ENCODE measurements at places on chromosomes 11 and 22.

GRCh38 chr11:15367695-15368094 is 253.0 kb downstream of the INSC start:
- DNase-seq: no peak

- DNase-seq: no peak
Observed at GRCh38 chr22:17733466-17733865, 40.8 kb downstream of the BID start.

GRCh38 chr11:130852589-130852988 is 63.7 kb downstream of the SNX19 start:
- no peak for DNase-seq

GRCh38 chr22:23763579-23763945 is 772 bp downstream of the C22orf15 start:
- DNase-seq: peak; percentile 71

- DNase-seq: no peak
Observed at GRCh38 chr11:111012491-111012890, 233.0 kb upstream of the POU2AF2 start.

DNA sequence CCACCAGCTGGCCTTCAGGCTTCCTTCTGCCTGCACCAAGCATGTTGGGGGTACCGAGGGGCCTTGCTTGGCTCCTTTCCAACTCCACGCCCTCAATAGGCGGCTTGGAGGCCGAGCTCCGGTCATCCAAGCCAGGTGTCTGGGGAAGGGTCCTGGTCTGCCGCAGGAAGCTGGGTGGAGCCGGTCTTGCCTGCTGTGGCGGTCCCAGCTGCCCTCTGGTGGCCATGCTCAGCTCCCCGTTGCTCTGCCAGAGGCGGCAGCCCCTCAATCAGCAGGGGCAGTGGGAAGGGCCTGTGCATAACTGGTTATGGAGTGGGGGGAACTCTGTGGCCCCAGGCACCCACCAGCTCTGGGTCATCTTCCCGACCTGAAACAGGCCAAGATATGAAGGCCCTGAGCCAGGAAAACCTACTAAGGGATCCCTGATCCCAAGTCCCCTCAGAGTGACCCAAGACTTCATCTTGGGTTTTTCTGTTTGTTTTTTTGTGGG is 3.2 kb downstream of the ARVCF start:
- peak; percentile 39 for DNase-seq

DNA sequence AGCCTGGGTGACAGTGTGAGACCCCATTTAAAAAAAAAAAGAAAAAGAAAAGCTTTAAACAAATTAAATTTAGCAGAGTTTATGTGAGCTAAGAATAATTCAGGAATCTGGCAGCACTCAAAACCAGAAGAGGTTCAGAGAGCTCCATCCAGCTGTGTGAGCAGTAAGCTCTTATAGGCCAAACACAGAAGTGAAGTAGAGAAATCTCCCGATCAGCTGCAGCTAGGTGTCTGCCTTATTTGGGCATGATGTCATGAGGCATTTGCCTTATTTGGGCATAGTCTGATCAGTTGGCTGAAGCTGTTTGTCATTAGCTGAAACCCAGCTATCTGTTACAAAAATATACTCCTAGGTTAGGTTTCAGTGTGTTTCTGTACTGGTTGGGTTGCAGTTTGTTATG is 8.2 kb downstream of the MS4A15 start:
- no peak for DNase-seq

- peak; percentile 29 for DNase-seq
Observed at GRCh38 chr11:77065878-77066228, 918 bp upstream of the CAPN5 start.
